ENCODE measurements at places on chromosomes 1 and 21. TPM values are rescaled to one million over a fixed set of nuclear protein-coding genes. Genes with fewer than 3 reads are reported as not detected.

The CLIC6 gene
- total RNA-seq, result 0.60 TPM

The CNIH3 gene
- total RNA-seq, result 2.1 TPM

DNA sequence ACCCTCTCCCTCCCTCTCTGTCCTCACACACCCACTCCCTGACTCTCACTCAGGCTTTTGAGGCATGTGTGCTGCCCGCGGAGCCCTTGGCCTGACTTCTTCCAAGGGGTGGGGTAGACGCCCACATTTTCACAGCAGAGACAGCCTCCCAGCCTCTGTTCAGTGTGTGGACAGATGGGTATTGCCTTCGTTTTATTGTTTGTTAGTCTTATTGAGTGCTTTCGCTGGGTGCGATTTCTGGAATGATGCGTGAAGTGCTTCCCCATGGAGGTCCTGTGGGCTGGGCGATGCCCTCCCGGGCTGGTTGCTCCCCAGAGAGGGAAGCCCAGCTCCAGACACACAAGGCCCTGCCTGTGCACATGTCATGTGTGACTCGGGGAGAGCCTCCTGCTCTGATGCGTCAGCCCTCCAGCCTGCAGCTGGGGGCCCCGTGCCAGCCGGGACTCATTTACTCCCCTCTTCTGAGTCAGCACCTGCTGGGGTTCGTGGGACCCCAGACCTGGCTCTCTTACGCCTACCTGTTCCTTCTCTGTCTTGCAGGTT lies 14.7 kb downstream of the PDXK start:
- peak; percentile 65 for ATAC-seq

DNA sequence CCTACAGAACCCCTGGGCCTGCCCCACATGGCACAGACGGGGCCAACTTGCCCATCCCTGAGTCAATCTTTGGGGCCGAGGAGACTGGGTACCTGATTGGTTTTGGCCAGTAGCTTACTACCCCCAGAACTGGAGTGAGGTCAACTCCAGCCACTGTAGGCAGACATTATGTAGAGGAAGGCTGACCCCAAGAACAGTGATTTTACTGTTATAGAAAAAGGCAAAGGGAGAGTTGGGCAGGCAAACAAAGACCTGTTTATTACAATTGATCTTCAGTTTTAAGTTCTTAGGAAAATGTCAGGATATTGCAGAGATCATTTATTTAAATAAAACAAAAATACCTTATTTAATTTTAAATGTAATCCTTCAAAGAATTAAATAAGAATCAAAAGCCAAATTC lies 653.8 kb downstream of the NPHP4 start:
- no peak for ATAC-seq

GRCh38 chr1:154784924-154785531 lies 85.1 kb downstream of the KCNN3 start:
- peak; percentile 60 for ATAC-seq

Data from esophagus mucosa (tissue), 1 donor.